Activated CD8-positive, alpha-beta T cell treated with anti-CD3 and anti-CD28 coated beads, Interleukin-2, amount 10 ng/mL, durations not matched to agents 7 days and 5 days (primary cell): ENCODE measurements at places on chromosomes 2 and 18.
A peak's percentile ranks its signal among the peaks of the same experiment; 100 is the strongest.

GRCh38 chr18:58361212-58361611 lies 267.7 kb downstream of the ALPK2 start:
- no peak for DNase-seq

DNA sequence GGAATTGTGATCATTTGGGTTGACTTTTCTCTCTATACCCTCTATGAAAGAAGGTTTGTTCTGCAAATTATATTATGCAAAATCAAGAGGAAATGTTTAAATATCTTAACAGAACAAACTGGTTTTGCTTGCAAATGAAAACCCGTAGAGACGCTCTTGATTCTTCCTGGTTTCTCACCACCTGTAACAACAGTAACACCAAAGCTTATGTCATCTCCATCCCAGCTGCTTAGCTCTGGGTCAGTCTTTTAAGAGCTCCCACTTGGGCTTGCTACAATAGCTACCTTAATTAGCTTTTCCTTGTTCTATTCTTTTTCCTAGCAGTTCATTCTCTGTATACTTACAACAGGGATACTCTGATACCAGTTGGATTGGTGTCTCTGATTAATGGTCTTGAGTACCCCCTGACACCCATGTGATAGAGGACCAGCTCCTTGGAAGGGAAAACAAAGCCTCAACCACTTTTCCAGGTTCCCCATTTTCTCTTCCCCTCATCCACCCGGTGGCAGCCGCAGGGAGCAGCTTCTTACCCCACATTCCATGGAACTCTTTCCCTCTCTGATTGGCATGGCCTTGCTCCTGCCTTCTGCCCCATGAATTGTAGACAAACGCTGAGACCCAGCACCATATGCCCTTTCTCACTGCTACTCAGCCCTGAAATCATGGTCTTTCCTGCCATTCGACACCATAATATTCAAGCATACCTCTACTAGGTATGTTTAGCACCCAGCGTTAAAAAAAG lies 27.7 kb downstream of the TMEM182 start:
- DNase-seq: no peak

GRCh38 chr2:101310834-101311695 lies 2.6 kb upstream of the RNF149 start:
- no peak for DNase-seq

GRCh38 chr2:219221957-219222518 lies 3.3 kb upstream of the ABCB6 start:
- no peak for DNase-seq

- no peak for DNase-seq
Observed at GRCh38 chr2:99079226-99079625, 62.3 kb upstream of the C2orf15 start.

DNA sequence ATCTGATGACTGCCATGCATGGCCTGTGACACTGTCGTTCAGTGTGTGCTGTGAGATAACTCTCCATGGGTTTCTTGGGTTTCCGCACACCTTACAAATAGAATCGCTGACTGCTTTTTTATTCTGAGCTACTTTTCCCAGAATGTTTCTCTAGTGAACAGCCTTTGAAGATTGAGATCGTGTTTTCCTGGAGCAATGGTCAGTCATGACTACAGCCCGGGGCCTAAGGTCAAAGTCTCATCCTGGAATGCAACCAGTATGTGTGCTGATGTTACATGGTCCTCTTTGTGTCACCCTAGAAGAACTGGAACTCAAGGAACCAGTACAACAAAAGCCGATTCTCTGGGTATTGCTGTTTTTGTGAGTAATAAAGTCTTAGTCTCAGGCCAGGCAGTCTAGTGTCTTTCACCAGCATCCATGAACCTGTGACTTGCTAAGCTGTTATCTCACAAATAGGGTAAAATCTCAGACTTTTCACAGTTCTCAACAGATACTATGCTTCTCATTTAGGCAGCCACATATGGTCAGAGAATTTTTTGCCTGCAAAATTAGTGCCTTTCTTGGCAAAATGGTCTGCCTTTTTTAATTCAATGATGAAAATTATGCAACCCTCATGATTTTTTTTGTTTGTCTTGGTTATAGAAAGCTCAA lies 124.9 kb upstream of the PIEZO2 start:
- no peak for DNase-seq

DNA sequence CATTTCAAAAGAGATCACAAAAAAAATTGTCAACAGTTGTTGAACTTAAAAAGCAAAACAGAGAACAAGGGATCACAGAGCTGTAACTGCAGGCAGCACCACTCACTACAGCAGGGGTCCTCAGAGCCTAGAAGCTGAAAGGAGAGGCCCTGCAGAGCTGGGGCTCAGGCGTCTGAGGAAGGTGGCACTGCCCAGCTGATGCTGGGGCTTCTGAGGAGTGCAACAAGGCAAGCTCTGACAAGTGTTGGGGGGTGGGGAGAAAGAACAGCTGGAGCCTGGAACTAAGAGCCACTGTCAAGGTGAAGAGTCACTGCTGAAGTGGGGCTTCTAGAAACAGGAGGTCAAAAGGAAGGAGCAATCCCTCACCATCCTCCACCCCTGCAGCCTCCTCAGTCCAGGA lies 46.2 kb downstream of the FTCDNL1 start:
- no peak for DNase-seq

- no peak for DNase-seq
Observed at GRCh38 chr2:101145406-101145805, 5.8 kb downstream of the TBC1D8 start.

GRCh38 chr2:170475878-170476277 lies 239.3 kb upstream of the SP5 start:
- DNase-seq: no peak

DNA sequence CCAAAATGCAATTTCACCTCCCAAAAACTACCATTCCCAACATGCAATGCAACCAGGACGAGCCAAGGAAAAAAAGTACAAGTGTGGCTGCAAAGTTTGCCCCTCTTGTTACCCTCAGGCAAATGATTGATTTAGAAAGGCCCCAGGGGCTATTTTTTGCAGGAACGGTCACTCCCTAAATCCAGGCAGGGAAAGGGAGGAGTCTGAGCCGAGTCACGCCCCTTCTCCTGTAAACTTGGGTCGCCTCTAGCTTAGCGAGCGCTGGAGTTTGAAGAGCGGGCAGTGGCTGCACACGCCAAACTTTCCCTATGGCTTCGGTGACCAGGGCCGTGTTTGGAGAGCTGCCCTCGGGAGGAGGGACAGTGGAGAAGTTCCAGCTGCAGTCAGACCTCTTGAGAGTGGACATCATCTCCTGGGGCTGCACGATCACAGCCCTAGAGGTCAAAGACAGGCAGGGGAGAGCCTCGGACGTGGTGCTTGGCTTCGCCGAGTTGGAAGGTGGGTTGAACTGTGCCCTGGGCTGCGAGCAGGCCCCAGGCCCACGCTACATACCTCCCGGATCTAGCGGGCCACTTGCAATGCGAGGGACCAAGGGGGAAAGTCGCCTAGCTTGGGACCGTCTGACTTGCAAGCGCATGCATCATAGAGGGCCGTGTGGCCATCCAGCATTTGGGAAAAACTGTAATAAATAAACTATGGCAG lies at the start of gene GALM:
Gene GALM, plus strand, starts transcription at position 261 of the 702 bp plus-strand sequence. Its CDS starts 48 bp downstream, at position 309.
- peak; percentile 73 for DNase-seq
